ENCODE measurements at places on chromosomes 11 and 22.

GRCh38 chr11:111878849-111879636 is at the start of the genes CFAP68 and FDXACB1:
TSS of gene CFAP68 (plus strand) at chr11:111879541. CDS start at chr11:111879561, 20 bp downstream.
TSS of gene FDXACB1 (minus strand) at chr11:111879165. CDS start at chr11:111879132, 33 bp downstream.
- DNase-seq: peak; percentile 95

DNA sequence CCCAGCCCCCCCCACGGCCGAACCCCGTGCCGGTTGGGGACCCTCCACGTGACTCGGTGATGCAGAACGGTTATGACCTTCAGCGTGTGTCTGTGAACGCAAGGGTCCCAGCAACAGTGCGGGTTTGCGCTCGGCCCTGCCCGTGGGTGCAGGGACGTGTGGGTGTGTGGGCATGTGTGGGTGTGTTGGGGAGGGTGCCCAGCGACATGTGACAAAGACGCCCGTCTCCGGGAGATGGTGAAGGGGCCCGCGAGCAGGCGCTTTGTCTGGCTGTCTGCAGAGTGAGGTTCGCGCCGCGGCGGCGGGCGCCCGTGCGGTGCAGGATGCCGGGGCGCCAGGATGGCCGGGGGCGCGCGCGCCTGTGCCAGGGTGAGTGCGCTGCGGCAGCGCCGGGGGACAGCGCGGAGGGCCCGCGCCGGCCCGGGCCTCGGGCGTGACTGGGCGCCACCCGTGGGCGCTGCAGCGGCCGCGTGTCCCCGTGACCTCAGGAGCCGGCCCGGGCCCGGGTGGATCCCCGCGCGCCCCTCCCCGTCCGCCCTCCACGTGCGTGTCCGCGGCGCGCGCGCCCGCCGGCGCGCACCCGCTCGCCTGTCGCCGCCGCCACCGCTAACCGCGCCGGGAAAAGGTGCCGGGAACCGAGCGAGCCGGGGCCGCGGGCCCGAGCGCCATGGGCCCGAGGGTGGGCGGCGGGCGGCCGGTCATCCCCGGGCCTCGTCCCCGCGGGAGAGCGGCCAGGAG is at the start of gene LRFN4:
LRFN4 (plus strand) TSS at position 569 of the 738 bp plus-strand sequence. CDS start 681 bp downstream, outside the sequence.
- DNase-seq: peak; percentile 79

- DNase-seq: peak; percentile 44
Observed at GRCh38 chr11:2138068-2138430, 1.1 kb downstream of the IGF2 start.

DNA sequence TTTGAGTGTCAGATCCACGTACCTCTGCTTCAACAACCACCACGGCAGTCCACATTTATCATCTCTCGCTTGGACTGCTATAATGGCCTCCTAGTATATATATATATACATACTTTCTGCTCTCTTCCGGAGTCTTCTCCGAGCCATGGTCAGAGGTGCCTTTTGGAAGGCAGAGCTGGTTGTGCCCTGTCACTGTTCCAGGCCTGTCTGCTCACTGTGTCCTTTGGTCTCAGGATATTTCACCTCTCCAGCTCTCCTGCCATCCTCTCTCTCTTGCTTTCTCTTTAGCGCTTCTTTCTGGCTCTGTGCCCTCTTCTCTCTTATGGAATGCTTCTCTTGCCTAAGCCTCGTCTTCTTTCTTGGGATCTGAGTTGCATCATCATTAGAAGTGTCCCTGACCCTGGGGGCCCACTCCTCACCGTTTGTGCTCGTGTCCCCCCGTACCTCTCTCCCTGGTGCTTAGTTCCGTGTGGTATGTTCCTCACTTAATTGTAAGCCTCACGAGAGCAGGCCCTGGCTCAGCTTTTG is 86.1 kb upstream of the RASSF10 start:
- no peak for DNase-seq

Data from AG08396 (cell line).